ENCODE measurements at places on chromosomes 13 and 19.

- DNase-seq, result no peak
Measured at GRCh38 chr13:23771956-23772355, 117.2 kb downstream of the MIPEP start.

DNA sequence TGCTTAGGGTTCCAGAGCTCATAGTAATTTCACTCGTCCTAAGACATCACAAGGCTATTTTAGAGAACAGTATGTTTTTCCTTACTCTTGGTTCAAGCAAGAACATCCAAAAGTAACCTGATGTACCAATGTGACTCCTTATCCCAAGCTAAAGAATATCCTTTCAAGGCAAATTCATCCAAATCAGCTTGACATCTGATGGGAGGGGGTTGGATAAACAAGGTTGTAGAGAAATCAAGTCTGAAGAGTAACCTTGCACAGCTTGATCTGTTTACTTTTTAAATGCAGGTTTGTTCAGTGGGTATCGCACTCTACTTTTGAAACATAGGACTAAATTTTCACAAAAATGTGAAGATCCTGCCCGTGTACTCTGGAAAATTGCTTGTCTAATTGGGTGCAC is 201.2 kb downstream of the GGACT start:
- DNase-seq, result no peak

GRCh38 chr19:17483605-17484002 is 13.3 kb downstream of the SLC27A1 start:
- DNase-seq, result no peak

- no peak for DNase-seq
Measured at GRCh38 chr13:99310382-99311031, 3.3 kb upstream of the GPR183 start.

GRCh38 chr19:17739121-17739875 is 12.0 kb upstream of the FCHO1 start:
- DNase-seq, result no peak

- no peak for DNase-seq
Measured at GRCh38 chr13:43694146-43694664, 92.6 kb downstream of the ENOX1 start.

DNA sequence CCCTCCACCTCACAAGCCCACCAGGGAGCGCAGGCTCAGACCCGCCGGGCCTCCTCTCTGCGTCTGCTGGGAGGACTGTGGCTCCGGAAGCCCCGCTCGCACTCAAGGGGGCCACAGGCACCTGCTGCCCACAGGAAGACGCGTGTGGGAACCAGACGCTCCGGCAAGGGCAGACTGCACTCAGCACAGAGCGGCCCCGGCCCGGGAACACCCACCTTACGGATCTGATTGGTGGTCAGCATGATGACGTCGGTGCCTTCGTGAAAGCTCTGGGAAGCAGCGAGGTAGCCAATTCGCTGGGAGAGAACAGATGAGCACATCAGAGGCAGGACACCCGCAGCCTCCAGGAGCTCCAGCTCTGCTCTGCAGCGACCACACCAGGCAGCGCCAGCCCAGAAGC is 14.6 kb downstream of the AP3D1 start:
- no peak for DNase-seq

GRCh38 chr13:112807653-112808376 is 118.0 kb downstream of the ATP11A start:
- no peak for DNase-seq

DNA sequence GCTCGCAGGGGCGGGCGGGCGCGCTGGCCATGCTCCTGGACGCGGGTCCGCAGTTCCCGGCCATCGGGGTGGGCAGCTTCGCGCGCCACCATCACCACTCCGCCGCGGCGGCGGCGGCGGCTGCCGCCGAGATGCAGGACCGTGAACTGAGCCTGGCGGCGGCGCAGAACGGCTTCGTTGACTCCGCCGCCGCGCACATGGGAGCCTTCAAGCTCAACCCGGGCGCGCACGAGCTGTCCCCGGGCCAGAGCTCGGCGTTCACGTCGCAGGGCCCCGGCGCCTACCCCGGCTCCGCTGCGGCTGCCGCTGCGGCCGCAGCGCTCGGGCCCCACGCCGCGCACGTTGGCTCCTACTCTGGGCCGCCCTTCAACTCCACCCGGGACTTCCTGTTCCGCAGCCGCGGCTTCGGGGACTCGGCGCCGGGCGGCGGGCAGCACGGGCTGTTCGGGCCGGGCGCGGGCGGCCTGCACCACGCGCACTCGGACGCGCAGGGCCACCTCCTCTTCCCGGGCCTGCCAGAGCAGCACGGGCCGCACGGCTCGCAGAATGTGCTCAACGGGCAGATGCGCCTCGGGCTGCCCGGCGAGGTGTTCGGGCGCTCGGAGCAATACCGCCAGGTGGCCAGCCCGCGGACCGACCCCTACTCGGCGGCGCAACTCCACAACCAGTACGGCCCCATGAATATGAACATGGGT is 599 bp downstream of the ZIC2 start:
- no peak for DNase-seq

DNA sequence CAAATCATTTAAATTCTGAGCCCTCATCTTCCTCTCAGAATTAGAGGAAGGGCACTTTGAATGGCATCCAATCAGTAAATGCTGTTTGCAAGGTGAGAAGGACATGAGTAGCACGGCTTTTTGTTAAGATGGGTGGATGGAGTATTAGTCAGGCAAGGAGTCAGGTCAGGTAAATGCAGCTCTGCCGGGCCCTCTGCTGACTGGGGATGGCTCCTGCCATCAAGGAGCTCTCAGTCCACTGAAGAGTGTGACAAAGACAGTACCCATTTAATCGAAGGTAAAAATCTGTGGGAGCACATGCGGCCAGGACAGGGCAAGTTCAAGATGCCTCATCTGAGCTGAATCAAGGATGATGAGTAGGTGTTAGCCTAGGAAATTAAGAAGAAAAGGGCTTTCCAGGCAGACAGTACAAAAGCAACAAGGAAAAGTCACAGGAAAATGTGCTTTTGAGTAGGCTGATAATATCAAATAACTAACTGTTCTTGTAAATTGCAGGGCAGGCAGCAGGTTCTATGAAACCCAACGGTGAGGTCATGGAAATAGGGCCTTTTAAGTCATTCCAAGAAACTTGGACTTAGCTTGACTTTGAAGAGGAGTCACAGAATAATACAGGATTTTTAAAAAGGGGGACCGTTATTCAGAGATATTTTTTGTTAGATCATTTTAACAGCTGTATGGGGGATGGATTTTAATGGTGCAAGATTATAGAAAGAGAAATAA is 670.5 kb upstream of the ARGLU1 start:
- no peak for DNase-seq

DNA sequence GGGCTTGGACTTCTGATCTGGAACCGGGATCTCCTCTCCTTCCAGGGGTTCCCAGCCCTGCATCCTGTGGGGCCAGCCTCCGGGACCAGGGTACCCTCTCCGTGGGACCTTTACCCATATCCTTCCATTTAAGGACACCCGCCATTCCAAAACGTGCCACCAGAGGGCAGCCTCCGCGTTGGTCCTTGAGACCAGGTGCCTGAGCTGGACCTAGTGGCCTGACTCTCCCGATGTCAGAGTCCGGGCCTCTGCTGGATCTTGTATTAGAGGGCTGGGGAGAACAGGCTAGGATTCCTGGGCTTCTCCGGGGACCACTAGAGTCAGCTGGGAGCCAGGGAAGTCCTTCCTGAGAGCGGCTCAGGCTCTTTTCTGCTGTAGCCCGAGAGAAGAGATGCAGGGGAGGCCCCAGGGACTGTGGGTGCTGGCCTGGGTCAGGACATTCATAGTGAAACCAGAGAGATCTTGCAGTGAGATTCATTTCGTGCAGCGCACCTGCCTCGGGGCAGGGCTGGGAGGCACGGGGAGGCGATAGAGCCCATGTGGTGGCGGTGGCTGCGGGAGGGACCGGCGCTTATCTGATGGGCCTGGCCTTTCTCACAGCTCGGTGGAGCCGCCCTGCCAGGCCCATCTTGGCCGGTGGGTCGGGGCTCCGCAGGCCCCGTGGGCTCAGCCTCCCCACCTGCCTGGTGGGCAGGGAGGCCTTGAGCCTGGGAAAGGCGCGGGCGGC is 9.8 kb upstream of the SLC7A10 start:
- DNase-seq, result peak; percentile 78

- no peak for DNase-seq
Measured at GRCh38 chr13:66237411-66238062, 992.6 kb downstream of the PCDH9 start.

DNA sequence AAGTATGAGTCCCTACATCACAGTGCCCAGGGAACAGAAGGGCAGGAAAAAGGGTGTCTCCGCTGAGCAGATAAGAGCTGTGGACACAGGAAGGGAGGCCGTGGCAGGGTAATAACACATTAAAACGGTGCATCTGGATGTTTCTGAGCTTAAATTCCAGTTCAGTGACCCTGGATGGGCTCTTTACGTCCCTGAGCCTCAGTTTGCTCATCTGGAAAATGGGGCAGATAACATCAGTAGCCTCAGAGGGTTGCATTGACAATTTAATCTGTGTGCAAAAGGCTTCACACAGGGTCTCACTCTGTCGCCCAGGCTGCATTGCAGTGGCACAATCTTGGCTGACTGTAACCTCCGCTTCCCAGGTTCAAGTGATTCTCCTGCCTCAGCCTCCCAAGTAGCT is 58.1 kb downstream of the CELF5 start:
- no peak for DNase-seq

DNA sequence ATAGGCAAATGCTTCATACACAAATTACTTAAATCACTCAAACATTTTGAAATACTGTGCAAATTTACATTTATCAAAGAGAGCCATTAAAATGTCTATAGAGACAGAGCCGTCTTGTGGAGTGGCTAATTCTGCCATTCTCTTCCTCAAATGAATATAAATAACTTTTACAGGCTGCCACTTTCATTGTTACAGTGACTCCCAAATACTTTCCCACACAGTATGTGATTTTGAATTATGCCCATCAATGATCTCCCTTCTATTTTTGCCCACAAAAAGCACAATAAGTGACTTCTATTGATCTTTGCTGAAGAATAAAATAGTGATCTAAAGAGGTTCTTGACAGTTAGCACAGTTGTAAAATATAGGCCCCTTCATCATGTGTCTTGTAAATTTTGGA is 1244.9 kb downstream of the PCDH17 start:
- no peak for DNase-seq

- no peak for DNase-seq
Measured at GRCh38 chr19:11506101-11506555, 489 bp upstream of the ZNF653 start.

- no peak for DNase-seq
Measured at GRCh38 chr13:76499891-76500290, 386.3 kb downstream of the KCTD12 start.

DNA sequence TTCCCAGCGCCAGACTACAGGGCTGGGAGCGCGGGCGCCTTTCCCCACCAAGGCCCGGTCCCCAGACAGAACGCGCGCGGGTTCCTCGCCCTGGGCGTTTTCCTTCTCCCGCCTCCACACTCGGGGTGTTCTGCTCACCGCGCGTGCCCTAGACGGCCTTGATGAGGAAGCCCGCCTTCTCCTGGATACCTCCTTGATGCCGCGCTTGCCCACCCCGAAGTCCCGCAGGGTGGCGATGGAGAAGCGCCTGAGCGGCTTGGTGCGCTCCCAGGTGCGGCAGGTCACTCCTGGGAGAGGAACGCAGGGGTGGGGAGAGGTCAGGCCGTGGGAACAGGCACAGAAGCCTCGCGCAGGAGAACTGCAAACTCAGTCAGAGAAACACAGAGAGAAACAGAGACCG is 34.8 kb downstream of the CYP2B6 start:
- no peak for DNase-seq

GRCh38 chr19:15154002-15154612 is 46.7 kb downstream of the NOTCH3 start:
- DNase-seq, result peak; percentile 58

- DNase-seq, result no peak
Measured at GRCh38 chr13:72473321-72473720, 254.1 kb downstream of the MZT1 start.

DNA sequence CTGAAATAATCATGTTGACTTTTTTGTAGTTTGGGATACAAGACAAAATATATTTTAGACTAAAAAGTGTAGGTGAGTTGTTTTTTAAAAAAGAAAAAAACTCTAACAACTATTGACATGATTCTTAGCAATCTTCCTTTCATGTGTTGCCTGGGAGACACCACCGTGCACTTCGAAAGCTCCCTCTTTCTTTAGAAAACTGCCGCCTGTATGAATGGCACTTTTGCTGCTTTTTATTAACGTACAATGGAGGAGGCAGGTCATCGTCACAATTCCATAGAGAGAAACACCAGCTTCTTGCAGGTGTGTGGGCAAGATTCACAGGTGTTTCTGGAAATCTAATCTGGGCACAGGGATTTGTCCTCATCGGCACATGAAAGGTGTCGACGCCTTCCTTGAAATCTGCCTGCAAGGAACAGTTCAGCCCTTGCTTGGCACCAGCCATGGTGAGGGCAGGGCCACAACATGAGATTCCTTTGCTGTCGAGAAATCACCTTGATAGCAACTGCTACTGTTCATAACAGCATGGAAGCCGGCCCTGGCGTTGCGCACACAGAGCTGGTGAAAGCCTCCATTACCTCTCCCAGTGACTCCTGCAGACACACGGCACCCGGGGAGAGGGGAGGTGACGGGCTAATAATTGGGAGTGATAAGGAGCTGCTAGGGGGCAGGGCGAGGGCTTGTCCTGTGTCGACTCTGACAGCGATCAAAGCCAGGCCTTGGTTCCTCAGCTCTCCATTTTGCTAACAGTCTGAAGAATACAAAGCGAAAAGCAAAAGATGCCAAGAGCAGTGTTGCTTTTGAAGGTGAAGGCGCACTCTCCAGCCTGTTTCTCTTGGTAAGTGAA is 66.5 kb downstream of the EFNB2 start:
- no peak for DNase-seq

DNA sequence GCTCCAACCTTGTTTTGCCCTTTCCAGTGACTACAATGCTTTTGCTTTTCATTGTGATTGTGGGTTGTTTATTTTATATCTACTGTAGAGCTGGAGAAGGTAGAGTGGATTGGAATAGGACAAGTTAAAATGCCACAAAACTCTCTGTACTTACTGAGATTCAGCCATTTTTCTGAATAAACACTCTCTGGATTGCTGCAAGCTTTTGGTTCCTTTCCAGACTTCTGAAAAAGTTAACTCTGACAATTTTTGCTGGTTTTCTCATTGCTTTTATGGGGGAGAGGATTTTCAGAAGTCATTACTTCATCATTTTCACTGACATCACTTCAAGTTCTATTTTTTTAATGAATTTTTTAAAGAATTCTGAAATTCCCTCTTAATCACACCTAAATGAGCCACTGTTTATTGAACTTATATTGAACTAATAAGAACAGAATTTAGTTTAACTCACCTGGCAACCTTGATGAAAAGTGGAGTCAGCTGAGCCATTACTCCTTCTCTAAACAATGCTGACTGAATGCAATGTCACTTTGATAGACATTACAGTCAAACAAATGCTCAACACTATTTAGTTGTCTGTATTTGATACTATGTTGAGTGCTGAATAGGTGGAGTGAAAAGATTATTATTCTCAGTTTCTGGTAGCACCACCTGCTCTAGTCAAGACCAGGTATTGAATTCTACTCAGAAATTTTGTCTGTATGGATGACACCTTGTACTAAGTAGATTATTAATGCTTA is 303.5 kb downstream of the DLEU7 start:
- DNase-seq, result no peak
